ENCODE measurements at places on chromosomes 7 and 10.

- DNase-seq = no peak
These were observed 3.8 kb downstream of the GLI3 start for GRCh38 chr7:42233171-42233570.

DNA sequence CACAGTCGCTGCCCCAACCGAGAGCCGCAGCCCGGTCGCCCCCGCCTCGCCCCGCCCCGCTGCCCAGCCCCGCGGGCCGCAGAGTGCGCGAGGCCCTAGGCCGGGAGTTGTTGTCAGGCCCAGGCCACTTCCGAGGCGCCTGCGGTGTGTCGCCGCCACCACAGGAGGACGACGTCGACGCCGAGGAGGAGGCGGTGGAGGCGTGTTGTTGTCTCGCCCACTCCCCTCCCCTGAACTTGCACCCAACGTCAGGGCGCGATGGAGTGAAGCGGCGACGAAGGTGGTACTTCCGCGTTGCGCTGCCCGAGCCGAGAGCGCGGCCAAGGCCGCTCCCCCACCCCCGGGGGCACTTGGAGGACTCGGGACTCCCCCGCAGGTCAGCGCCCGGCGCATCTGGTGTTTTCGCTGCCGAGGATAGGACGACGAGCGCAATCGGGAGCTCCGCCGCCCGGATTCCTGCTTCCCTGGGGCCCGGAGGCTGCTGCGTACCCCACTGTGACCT is at the start of gene CDK13:
CDK13 (plus strand) TSS at position 286 of the 502 bp plus-strand sequence. CDS start 386 bp downstream, outside the sequence.
- DNase-seq = peak; percentile 93

GRCh38 chr10:132504501-132505272 is 32.9 kb upstream of the INPP5A start:
- no peak for DNase-seq

DNA sequence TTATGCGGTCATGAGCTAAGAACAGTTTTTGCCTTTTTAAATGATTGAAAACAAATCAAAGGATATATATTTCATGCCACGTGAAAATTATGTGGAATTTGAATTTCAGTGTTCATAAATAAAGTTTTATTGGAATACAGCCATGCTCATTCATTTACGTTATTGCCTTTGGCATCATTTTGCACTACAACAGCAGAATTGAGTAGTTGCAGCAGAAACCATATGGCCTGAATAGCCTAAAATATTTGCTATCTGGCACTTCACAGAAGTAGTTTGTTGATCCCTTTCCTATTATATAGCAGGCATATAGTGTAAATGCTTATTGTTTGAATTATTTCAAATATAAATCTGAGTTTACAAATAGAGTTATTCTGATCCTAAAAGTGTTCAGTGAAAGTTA is 59.7 kb downstream of the AUTS2 start:
- no peak for DNase-seq

DNA sequence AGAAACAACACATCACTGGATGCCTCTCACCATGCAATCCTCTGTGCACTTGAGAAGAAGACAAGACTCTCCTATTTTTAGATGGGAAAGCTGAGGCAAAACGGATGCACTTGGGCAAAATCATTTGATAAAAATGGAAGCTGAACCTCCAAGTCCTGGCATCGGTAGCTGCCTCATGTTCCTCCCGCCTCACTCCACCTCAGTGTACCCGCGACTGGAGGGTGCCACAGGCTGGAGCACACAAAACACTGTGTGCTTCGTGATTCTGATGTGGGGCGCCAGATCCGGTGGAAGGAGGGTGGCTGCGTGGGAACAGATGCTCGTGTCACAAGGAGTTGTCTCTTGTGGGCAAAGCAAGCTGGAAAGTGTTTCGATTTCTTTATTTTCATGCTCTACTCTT is 41.3 kb downstream of the TAS2R41 start:
- no peak for DNase-seq

GRCh38 chr10:133281628-133282372 is 5.1 kb upstream of the ADAM8 start:
- DNase-seq = no peak

DNA sequence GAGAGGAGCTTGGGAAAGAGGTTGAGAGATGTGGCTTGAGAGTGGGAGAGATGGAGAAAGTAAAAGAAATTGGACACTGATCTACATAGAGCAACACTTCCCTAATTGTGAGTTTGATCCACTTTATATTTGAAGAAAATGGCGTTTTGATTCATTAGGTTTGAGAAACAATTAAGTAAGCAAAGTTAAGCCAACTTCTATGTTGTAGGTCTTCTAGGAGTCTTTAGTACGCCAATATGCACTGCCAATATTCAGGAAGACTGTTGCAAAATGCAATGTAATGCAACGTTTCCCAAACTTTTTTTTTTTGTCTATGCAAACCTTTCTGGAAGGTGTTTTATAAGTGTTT is 7.0 kb upstream of the PRTFDC1 start:
- no peak for DNase-seq

DNA sequence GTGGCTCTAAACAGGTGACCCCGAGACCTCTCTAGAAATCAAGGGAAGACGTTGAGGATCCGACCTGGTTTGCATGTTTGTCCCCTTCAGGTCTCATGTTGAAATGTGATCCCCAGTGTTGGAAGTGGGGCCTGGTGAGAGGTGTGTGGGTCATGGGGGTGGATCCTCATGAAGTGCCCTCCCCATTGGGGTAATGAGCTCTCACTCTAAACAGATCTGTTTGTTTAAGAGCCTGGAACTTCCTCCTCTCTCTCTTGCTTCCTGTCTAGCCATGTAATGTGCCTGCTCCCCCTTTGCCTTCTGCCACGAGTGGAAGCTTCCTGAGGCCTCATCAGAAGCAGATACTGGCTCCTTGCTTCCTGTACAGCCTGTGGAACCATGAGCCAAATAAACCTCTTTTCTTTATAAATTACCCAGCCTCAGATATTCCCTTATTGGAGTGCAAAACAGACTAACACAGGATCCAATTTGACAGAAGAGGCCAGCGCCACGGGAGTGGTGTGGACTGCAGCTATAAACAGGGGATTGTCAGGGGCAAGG is 10.8 kb upstream of the POLM start:
- DNase-seq = no peak

DNA sequence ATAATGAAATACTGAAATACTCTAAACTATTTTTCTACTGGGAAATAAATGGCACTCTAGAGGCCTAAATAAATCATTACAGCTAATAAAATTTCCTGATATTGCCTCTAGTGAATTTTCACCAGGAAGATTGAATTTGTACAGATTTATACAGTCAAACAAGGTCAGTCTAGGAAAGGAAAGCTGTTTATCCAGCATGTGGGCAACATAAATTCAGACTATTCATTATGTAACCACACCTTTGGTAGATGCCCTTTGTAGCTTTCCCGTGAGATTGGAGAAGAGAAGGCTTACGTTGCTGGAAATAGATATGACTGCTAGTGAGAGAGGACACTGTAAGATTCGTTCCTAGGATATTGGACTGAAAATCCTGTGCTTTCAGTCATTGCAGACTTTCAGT is 35.2 kb upstream of the PNLIP start:
- DNase-seq = no peak

- DNase-seq = no peak
These were observed 144.4 kb downstream of the ARID5B start for GRCh38 chr10:62045765-62046521.

- peak; percentile 40 for DNase-seq
These were observed 137.9 kb upstream of the MKI67 start for GRCh38 chr10:128263891-128264688.

- DNase-seq = no peak
These were observed 163.6 kb downstream of the CAMK1D start for GRCh38 chr10:12513003-12513365.

DNA sequence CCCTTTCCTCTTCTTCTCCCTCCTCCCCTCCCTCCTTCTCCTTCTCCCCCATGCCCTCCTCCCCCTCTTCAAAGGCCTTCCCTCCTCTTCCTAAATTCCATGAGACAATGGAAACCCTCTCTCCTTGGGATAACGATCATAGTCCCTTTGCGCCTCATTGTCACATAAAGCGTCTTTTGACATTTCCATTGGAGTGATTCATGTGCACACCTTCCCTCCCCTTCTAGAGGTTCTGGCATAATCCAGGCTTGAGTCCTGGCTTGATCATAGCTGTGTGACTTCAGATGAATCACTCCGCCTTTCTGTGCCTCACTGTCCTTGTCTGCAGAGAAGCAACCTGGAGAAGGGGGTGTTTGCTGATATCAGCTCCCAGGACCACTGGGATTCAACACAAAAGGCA is 204.2 kb downstream of the TNS3 start:
- DNase-seq = no peak

- peak; percentile 42 for DNase-seq
These were observed 193.8 kb upstream of the CCDC6 start for GRCh38 chr10:60099998-60100747.

- no peak for DNase-seq
These were observed 116.8 kb upstream of the WNT16 start for GRCh38 chr7:121212036-121212435.

DNA sequence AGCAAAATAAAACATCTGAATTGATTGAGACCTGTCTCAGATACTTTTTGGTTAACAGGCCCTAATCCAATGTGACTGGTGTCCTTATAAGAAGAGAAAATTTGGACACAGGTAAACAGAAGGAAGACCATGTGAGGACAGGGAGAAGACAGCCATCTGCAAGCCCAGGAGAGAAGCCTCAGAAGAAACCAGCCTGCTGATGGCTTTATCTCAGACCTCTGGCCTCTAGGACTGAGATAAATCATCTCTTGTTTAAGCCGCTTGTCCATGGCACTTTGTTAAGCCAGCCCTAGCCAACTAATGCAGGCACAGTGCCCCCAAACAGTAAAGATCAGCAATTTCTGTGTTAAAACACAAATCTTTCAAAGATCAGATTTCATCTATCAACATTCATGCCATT is 41.8 kb upstream of the FIGNL1 start:
- no peak for DNase-seq

DNA sequence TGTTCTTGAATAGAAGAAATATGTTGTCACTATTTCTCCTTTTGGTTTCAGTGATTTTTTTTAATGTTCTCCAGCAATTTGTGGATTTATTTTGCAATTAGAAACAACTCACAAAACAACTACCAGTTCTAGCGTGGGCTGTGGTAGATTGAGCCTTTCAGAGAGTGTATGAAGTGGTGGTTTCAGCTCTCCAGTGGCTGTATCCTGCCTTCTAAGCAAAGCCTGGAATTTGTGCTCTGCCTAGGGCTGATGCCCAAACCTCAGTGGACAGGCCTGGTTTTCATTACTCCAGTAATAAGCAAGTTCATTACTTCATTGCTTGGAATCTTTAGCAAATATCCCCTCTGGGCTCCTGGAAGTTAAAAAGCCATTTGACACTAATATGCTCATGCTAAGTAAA is 35.9 kb downstream of the APBB1IP start:
- DNase-seq = no peak

DNA sequence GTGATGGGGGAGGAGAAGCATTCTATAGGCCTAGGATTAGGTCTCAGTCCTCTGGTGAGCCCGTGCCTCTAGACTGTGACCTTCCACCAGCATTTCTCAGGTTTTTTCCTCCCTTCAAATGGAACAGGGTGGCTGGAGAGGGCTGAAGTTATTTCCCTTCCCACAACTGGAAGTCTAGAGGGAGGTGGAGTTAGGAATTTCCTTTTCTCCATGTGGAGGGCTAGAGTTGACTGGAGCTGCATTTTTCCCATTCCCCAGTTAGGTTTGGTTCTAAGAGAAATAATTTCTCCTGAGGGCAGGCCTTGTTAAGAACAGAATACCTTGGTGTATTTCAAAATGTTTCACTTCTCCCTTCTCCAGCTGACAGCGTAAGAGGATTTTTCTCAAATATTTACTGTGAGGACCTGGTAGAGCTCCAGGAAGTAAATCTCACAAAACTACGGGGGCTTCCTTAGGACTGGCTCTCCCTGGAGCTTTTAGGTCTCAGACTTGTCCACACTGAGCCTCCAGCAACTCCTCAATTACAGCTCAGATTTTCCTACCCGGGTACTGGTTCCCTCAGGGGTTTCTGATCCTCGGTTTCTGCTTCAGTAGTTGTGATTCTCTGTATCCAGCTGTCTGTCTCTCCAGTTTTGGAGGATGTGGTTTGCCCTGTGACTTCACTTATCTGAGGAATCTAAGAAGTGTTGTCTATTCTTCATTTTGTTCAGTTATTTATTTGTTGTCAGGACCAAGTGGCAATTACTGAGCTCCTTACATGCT is 6.0 kb upstream of the REEP3 start:
- DNase-seq = peak; percentile 3

DNA sequence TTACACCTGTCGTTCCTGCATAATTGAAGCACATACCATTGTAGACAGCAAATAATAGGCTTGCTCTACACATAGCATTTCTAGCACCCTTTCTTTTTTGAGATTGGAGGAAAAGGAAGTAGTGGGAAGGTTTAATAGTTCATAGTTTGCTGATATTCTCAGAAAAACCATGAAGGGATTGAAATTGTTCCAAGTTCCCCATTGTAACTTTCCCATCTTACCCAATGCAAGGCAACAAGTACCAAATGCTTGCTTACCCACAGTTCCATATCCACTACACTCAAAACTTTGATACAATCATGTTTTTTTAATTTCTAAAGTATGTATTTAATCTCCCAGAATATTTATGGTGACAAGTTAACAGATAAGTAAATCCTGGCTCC is 13.8 kb downstream of the CYP3A5 start:
- no peak for DNase-seq

DNA sequence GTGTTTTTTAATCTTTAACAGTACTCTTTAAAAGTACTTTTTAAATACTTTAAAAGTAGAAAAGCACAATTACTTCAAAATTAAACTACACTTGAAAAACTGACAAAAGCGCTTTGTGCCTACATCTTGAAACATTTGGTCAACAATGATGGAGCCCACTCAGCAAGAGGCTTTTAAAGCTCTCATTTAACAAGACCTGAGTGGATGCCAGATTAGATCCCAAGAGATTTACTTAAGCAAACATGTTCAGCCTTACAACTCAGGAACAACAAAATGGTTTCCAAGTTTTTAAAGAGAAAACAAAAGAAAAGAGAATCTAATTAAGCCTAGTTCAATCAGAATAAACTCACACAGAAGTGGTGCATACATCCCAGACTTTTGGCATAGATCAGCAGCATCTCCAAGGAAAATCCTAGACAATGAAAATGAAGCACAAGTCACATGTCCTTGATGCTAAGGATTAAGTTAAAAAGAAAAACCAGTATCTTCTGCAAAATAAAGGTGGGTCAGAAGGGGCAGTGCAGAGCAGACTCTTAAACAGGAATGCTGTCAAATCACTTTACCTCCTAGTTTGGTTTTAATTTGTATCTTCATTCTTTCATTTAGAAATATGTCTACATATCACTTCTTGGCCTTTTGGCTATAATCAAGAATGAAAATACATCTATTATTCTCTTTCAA is 26.2 kb downstream of the HIBADH start:
- no peak for DNase-seq

- no peak for DNase-seq
These were observed 2.2 kb upstream of the ELN start for GRCh38 chr7:74025730-74026129.

DNA sequence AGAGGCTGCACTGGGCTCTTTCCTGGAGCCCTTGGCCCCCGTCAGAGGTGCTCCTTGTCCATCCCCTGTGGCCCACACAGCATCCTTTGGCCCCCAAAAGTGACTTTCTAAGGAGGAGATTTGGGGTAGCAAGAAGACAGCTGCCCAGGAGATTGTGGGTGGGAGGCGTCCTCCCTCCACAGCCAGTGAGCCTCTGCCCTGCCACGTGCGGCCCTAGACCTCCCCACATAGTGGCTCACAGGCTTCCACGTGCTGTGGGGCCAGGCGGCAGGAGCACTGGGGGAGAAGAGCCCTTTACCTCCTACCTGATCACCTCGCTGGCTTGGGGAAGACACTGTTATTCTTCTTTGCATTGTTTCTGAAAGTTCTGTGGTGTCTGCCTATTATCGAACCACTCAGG is 178.8 kb downstream of the TCERG1L start:
- DNase-seq = no peak

Data from CD4-positive, alpha-beta T cell treated with Interleukin-4 for 4 hours (primary cell).